ENCODE measurements at places on chromosomes 7 and 10.

GRCh38 chr7:154332811-154333580 lies 280.8 kb downstream of the DPP6 start:
- no peak for DNase-seq

- DNase-seq: no peak
Observed at GRCh38 chr10:81949283-81949682, 74.3 kb downstream of the NRG3 start.

DNA sequence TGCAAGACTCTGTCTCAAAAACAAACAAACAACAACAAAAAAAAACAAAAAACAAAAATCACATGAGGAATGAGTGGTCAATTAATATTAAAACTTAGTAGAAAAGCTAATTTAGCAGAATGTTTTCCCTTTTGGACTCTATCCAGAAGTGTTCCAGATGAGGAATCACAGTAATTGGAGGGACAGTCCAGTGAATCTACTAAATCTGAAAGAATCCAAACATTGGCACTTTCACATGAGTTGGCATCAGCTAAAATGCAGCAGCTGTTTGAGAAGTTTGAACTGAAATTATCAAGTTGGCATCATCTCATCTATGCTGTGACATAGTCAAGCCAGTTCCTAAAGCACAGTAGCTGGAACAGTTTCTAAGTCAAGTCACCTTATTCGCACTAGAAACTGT lies 367.8 kb downstream of the PPP1R3A start:
- no peak for DNase-seq

DNA sequence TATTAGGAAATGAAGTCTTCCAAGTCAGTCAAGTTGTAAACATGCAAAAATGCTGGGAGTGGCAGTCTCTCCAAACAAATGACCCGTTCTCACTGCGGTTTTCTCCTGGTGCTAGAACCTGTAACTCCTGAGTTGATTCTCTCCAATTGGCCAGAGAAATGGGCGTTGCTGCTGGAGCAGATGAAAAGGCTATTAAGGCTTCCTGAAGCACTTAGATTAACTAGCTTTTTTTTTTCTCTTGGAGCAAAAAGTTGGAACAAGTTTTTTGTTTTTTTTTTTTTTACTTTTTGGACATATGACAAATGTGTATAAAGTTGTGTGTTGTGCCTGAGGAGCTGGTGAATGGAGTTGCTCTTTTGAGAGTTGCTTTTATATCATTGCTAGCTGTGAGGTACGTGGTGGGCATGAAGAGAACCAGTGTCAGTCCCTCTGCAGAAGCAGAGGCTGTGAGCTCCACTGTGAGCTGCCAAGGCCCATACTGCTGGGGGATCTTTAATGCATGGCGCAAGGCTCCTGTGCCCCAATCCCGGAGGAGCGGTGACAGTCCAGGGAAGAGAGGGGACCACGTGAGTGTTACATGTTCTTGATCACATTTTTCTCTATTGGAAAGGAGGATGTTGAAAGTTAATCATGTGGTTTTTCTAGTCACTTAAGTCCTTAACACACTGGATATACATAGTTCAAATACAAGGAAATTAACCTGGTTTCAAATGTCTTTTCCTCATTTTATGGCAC lies 393.6 kb upstream of the GALNT17 start:
- no peak for DNase-seq

DNA sequence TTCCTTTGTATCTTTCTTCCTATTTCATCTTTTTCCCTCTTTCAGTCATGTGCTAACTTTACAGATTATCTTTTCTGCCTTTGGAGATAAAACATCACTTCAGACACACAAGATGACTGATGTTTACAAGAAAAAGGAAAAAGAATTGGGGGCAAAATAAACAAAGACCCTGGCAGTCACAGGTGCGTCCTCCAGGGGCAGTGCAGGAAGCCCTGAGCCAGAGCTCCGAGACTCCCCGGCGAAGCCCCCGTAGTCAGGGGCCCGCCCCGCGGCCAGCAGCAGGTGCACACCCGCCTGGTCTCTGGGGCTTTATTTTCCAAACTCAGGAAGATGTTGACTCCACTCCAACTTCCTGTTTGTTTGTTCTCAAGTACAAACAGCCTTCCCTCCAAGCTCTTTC lies 10.2 kb downstream of the STK32C start:
- DNase-seq: no peak

- no peak for DNase-seq
Observed at GRCh38 chr7:93902777-93903423, 3.5 kb upstream of the GNGT1 start.

- no peak for DNase-seq
Observed at GRCh38 chr7:47489624-47490023, 92.3 kb downstream of the TNS3 start.

GRCh38 chr10:104638861-104639589 lies 2.1 kb upstream of the SORCS3 start:
- no peak for DNase-seq

GRCh38 chr10:16770670-16771069 lies 46.6 kb downstream of the RSU1 start:
- DNase-seq: no peak

GRCh38 chr10:78508955-78509748 lies 475.5 kb downstream of the RPS24 start:
- DNase-seq: no peak
